DMS153 (cell line): ENCODE measurements at places on chromosomes 16 and 17.

GRCh38 chr17:43846221-43846712 lies 709 bp upstream of the CD300LG start:
- DNase-seq: peak; percentile 11

- no peak for DNase-seq
These were observed 113.5 kb downstream of the DYNLRB2 start for GRCh38 chr16:80654094-80654862.

GRCh38 chr16:57619606-57620334 lies 8.7 kb upstream of the ADGRG1 start:
- DNase-seq: peak; percentile 91

- no peak for DNase-seq
These were observed 2.9 kb downstream of the C17orf67 start for GRCh38 chr17:56830726-56831368.

DNA sequence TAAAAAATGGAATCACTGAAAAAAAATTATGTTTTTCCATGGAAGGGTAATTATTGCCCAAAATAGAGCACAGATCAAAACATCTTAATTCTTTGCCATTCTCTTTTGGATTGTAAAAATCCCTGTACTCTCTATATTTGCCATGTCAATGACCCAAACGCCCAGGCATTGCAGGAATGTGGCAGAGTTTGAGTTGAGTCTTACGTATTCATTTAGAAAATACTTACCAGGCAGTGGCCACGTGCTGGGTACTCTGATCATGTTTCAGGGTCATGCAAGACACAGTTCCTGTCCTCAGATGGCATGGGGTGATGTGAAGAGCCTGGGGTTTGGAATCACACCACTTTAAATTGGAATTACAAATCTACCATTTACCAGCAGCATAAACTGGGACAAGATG lies 267.7 kb downstream of the ABCC12 start:
- DNase-seq: no peak
